ENCODE measurements at places on chromosomes 1 and 21.

DNA sequence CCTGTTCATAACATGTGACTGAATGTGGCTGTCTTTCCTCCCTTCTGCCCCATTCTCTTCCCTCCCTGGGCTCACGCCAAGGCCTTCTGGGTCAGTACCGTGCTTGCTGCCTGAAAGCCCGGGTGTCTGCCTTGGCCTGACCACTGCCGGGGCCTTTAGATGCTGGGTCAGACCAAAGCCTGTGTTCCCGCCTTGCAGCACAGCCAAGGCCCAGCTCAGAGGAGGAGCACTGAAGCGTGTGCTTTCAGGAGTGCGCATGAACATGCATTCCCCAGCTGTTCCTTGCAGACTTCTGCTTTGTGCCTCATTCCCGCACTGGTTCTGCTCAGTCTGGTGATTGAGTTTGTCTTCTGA lies 27.0 kb upstream of the SARS1 start:
- no peak for DNase-seq

DNA sequence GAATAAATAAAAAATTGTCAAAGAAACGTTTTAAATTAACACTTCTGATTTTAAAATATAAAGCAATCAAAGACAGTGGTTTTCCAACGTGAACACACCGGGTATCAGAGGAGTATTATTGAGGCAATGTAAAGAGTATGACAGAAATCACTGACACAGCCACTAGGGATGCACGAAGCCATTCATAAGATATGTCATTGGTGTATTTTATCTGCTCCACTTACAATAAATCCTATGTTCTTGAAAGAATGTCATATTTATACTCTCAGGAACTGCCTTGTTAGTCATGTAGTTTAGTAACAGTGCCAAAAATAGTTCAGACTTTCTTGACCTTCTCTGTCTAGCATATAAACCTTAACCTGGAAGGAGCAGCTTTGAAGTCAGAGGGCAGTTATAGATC lies 835.0 kb upstream of the NCAM2 start:
- DNase-seq = no peak

DNA sequence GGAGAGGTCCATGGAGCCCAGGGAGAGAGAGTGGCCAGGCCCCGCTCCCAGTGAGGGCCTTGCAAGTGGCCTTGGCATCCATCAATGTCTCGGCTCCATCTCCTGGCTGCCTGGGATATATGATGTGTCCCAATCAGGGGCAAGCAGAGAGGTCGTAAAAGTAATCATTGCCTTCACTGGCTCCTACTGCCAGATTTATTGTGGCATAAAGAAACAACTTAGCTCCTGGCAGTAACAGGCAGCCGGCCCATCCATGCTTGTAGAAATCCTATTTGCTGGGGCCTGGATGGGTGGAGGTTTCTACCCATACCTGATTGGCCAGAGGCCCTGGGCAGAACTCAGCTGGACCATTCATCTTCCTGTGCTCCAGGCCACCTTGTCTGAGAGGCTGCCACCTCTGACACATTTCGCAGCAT lies 272.6 kb downstream of the MATN1 start:
- DNase-seq = no peak

- no peak for DNase-seq
Observed at GRCh38 chr1:110161849-110162248, 11.6 kb downstream of the SLC6A17 start.

DNA sequence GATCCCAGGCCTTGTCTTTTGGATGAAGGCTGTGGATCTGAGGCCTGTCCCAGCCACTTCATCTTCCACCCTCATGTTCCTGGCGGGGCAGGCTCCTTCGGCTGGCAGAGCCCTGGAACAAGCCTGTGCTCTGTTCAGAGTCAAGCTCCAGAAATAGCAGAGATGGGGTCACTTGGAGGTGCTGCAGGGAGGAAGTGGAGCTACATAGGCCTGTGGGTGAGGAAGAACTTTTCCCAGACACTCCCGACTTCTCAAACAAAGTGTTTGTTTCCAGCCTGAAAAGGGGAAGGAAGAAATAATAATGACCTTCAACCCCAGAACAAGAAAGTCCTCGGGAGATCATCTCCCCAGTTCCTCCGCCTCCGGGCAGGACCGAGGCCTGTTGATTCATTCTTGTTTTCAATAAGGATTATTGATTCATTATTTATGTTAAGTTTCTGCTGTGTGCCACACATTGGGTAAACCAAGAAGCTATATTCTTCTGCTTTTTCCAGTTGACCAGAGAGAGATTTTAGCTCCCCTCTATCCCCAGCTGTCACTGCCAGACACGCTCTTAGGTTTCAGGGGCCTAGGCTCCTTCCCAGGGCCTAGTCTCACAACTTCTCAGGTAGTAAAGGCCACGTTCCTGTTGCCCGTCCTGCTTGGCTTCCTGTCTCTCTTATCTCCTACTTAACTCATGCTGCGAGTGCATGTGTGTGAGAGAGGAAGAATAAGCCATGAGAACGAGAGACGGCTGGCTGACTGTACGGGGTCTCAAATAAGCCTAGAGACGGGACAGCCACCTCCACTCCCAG lies 16.9 kb downstream of the IKBKE start:
- no peak for DNase-seq

DNA sequence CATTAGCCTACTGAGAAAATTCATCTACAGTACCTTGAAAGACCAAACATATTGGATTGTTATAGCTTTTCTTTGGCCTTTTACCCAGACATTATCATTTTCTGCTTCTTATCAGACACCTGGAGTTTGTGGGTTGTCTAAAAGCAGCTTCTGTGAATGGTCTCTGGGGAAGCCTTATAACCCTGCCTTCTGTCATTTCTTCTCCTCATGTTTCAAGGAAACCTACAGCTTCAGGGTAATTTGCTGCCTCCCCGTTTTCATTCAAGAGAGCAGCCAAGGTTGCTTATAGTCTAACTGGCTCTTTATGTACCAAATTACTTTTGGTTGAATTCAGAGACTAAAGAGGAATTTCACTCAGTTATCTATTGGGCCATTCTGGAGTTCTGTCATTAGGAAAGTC lies 288.3 kb upstream of the SGIP1 start:
- DNase-seq = no peak

DNA sequence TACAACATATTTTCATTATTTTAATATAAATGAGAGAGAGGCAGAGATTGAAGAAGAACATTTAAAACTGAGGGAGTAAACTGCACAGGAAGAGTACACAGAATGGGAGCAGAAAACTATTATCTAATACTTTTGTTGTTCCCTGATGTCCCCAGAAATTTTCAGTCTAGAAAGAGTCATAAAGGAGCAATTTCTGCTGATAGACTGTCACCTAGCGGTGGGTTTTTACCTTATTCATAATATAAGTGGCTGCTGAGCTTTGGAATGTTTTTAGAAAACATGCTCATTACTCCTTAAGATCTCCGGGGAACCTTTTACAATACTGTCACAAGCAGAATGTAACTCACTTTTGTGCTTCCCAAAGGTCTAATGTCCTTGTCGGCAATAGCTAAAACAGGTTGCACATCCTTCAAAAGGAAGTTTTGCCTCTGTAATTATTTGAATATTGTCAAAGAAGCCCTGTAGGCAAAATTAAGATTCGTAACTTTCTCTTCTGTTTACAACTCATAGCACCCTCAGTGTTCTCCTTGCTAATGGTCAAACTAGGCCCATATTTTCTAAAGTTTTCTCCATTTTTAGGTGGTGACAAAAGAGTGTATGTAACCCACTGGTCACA lies 4.9 kb upstream of the NPL start:
- no peak for DNase-seq

DNA sequence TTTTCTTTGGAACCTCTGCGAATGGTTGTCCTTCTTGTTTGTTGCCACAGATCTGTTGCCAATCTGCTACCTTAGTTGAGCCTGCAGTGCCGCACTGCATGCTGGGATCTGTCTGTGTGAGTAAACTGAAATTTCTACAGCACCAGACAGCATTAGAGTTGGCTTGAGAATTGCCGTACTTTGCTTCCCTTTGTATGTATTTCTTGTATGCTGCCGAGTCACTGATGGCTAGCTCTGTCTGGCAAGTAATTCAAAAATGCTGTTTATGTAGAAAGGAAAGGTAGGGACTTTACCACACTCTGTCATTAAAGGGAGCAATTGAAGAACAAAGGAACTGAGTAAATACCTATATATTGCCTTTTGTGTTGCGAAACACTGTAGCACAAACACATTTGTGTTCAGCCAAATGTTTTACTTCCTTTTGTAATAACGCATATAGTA lies 857.4 kb downstream of the USP25 start:
- DNase-seq = peak; percentile 37

DNA sequence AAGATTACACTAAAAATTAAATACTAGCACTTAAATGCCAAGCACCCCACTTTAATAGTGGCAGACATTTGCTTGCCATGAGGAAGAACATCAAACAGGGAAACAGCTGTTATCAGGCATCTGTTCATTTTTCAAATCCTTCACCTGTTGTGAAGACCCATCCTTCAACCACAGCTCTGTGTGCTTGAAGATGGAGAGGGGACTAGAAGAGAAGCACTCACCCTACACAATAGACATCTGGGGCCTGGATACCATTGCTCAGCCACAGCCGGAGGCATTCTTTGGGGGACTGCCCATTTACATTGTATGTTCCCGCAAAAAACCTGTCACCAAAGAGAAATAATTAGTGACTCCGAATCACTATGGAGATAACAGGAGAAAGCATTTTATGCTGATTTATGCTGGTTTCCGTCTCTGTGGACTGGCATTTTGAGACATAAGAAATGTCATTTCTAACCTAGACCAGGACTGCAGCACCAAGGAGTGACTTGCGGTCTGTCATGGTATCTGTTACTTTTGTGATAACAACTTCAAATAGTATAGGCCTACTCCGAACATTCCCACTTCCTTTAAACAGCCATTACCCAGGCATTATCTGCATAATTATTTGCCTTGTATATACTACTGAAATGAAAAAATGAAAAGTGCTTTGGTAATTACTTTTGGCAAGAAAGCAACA lies 28.8 kb upstream of the MTF1 start:
- DNase-seq = no peak

DNA sequence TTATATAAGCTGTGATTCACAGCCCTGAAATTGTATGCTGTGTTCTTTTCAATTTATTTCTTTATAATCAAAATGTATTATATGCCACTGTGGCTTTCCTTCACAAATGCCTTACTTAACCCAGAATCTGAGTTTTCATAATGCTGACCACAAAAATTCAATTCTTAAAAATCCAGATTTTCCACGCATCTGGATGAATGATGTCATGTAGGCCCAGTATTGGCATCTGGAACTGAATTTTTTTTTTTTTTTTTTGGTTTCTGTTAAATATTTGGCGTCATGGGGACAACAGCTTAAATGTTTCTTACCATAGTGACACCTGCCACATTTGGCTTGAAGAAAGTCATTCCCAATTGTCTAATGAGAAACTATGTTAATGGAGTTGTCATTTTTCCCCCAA lies 296.8 kb downstream of the TM2D1 start:
- no peak for DNase-seq

DNA sequence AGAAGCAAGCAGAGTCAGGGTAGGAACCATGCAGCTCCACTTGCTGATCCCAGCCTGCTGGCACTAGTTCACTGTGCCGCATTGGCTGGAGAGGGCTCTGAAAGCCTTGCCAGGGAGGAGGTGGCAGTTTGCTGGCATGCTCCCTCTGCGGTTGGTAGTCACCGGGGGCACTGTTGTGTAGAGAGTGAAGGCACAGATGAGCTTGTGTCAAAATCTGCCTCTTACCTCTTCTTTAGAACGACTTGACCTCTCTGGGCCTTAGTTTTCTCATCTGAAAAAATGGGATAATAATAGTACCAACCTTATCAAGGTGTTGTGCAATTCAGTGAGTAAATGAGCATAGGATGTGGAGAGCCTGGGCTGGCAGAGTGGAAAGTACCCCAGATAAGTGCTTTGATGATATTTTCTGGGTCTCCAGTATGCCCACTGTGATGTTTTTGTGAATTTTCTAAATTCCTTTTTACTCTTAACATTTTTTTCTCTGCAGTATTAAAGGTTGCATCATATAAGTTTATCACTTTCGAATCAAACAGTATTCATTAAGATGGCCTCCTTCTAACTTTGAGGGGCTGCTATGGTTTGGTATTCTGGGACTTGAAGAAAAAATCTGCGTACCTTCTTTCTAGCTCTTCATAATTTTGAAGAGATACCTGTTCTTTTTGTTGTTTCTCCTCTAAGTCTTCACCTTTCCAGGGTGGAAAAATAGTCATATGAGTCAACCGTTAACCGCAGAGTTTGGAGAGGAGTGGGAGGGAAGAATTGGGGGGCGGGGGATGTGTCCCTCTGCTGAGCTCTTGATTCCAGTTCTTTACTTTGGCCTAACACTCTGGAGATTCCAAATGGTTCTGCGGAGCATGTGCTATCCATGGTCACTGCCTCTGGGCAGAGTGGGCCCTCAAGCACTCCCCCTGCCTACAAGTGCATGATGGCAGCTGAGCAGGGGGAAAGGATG lies 26.8 kb downstream of the SZRD1 start:
- no peak for DNase-seq

- DNase-seq = peak; percentile 72
Observed at GRCh38 chr1:51671527-51672325, 54.8 kb downstream of the OSBPL9 start.

- DNase-seq = peak; percentile 22
Observed at GRCh38 chr21:38277501-38278131, 20.8 kb downstream of the KCNJ15 start.

- DNase-seq = no peak
Observed at GRCh38 chr1:53376041-53376461, 48.2 kb upstream of the LRP8 start.

GRCh38 chr1:198486903-198487302 lies 53.6 kb downstream of the ATP6V1G3 start:
- no peak for DNase-seq

DNA sequence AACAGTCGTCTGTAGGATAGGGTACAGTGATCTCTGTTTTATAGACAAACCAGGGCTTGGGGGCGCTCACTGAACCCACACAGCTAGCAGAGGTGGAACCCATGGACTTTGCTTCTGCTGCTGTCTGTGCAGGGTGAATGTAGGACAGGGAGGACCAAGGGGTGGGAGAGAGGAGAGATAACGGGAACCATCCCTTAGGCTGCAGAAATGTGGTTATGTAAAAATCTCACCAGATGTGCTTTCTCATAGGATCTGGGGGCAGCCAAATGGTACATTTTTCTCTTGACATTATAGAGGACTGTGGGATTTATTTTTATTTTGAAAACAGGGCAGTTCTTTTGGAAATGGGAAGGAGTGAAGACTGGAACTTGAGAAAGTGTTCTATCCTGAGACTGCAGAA lies 8.7 kb downstream of the NFASC start:
- no peak for DNase-seq

GRCh38 chr1:24363994-24364393 lies 44.8 kb downstream of the GRHL3 start:
- no peak for DNase-seq
